ENCODE measurements at places on chromosomes 1 and 21.

GRCh38 chr21:37273911-37274690 lies 7.0 kb upstream of the VPS26C start:
- no peak for DNase-seq

- no peak for DNase-seq
Observed at GRCh38 chr1:54168206-54168965, 15.6 kb upstream of the CDCP2 start.

- DNase-seq: peak; percentile 79
Observed at GRCh38 chr1:202807926-202808757, at the start of gene KDM5B. TSS of gene KDM5B (minus strand) at chr1:202808421. CDS start at chr1:202808305, 116 bp downstream.

GRCh38 chr1:18058206-18058921 lies 49.2 kb upstream of the IGSF21 start:
- no peak for DNase-seq

GRCh38 chr1:14377386-14377785 lies 221.1 kb upstream of the KAZN start:
- peak; percentile 17 for DNase-seq

DNA sequence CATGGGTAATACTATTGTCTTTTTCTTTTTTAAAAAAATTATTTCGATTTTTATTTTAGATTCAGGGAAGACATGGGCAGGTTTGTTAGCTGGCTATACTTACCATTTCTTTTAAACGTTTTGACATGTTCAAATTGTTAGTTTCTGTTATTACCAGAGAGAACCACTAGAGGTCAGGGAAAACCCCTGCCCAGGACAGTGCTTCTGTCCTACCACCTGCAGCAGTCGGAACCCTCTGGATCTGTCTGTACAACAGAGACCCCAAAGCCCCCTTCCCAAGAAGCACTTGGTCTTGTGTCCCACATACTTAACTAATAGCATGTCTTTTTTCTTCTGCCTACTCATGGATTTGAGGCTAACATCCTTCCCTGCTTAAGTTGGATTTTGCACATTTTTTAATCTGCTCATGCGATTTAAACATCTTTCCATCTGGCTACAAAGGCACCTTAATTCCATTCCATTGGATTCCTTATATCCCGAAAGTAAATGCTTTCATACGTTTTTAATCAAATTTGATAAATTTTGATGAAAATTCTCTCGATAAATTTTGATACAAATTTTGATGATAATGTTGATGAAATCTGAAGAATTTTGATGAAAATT lies 10.0 kb upstream of the C1orf115 start:
- DNase-seq: peak; percentile 23

DNA sequence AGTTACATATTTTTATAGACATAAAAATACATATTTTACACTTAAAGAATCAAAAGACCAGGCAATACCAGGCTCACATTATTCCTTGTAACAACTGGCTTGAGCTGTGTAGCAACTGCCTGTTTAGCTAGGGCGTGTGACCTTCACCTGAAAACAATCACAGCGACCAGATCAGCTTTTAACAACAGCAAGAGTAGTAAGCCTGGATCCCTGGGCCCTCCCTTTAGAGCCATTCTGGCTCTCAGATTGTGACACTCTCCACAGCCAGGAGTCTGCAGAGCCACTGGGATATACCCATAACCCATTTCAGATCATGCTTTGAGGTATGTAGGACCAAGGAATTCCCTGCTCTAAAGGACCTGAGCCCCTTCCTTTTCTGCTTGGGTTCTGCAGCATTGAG lies 29.4 kb upstream of the GNG4 start:
- DNase-seq: no peak

Measured in fibroblast of skin of right quadriceps (primary cell).